ENCODE measurements at places on chromosomes 13 and 19.

DNA sequence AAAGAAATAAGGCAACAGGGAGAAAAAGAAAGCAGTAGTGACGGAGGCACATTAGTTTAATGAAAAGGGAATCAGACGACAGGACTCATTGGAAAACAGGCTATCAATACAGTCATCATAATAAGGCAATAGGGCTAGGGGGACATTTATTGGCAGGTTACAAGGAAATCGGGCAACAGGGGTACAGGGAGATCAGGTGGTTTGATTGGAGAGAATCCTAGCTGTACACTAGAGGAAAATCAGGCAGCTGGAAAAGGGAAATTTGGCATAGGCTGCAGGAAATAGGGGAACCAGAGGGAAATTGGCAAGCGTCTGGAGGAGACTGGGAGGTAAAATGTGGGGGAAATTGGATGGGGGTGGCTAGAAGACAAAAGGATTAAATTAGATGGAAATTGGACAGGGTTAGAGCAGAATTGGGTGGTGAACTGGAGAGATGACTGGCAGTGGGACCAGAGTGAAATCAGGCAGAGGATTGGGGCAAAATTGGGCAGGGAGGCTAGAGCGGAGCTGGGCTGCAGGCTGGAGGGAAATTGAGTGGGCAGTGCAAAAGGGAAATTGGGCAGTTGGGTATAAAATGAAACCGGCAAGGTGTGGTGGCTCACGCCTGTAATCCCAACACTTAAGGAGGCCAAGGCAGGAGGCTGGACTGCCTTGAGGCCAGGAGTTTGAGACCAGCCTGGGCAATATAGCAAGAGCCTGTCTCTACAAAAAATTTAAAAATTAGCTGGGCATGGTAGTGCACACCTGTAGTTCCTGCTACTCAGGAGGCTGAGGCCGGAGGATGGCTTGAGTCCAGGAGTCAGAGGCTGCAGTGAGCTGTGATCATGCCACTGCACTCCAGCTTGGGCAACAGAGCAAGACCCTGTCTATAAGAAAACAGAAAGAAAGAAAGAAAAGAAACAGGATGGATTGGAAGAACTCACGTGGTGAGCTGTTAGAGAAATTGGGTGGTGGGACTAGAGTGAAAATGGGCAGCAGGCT is 7.4 kb downstream of the LRFN3 start:
- no peak for DNase-seq

- no peak for DNase-seq
These were observed 49.2 kb upstream of the ATP12A start for GRCh38 chr13:24630851-24631620.

GRCh38 chr13:55653497-55653896 is 1487.2 kb upstream of the PRR20A start:
- DNase-seq: no peak

- DNase-seq: no peak
These were observed 4.6 kb downstream of the C19orf53 start for GRCh38 chr19:13778847-13779246.

DNA sequence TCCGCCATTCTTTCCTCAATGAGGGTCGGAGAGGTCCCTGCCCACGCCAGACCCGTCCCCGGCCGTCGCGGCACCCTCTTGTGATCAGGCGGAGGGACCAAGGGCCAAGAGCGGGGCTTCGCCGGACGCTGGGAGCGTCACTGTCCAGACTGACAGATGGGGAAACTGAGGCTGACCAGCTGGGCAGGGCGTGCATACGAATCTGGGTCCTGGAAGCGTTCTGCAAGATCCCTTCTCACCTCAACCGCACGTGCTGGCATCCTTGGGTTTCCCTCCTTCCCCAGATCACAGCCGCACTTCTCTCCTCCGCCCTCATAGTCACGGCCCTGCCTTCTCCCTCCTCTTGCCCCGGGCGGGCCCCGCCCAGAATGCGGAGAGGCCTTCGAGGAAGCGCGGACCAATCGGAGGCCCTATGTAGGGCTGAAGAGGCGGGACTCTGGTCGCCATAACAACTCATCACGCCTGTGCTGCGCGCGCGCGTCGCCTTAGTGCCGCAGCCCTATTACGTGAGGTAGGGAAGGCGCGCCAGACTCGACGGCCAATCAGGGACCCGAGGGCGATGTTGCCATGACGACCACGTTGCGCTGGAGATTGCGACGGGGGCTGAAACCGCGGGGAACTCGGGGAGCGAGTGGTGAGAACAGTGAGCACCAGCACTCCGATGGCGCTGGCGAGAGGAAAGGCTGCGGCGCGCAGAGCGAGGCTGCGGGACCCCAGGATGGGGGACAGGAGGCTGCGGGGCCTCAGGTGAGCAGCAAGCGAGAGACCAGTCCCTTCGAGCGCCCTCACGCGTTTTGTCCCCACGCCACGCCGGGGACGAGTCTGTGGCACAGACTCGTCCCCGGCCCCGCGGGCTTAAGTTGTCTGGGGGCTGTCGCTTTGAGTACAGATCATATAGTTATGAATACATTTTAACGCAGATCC is 5.7 kb downstream of the RNF225 start:
- peak; percentile 99 for DNase-seq

- DNase-seq: no peak
These were observed 649.3 kb upstream of the ARGLU1 start for GRCh38 chr13:107217251-107217650.

GRCh38 chr13:94309997-94310855 is 169.3 kb downstream of the DCT start:
- DNase-seq: no peak

GRCh38 chr13:109198585-109198984 is 569.2 kb downstream of the MYO16 start:
- no peak for DNase-seq

- DNase-seq: no peak
These were observed 4.0 kb downstream of the PDS5B start for GRCh38 chr13:32590266-32590665.

DNA sequence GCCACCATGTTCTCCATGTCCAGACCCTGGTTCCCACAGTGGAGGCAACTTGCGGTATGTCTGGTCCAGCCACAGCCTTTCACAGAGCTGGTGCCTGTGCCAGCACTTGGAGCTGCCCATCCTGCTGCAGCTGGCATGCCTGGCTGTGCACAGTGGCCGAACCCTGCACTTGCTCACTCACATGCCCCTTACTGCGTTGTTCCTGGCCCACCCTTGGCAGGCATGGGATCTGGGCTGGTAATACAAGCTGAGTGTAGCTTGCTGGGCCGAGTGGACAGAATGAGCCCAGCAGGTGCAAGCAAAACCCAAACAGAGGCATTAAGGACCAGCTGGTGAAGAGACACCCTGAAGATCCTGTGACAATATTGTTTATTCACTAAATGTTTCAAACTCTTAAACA is 583.9 kb upstream of the SLITRK6 start:
- DNase-seq: no peak

DNA sequence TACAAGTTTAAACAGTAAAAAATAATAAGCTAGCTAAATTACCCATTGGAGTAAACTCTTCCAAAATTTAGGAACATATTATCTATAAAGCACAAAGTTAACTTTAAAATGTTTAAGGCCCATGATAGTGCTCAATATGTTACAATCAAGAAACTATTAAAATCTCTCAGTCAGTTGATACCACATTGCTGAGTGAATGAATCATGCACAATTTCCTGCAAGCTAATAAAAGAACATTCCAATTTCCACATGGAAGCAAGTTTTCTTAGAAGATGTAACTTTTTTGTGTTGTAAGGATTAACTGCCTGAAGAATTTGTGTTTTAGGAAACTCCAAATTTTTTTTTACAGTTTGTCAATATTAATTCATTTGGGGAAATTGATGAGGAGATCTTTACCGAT is 666.6 kb downstream of the SLITRK1 start:
- DNase-seq: no peak

GRCh38 chr13:99320693-99321481 is 13.7 kb upstream of the GPR183 start:
- no peak for DNase-seq

DNA sequence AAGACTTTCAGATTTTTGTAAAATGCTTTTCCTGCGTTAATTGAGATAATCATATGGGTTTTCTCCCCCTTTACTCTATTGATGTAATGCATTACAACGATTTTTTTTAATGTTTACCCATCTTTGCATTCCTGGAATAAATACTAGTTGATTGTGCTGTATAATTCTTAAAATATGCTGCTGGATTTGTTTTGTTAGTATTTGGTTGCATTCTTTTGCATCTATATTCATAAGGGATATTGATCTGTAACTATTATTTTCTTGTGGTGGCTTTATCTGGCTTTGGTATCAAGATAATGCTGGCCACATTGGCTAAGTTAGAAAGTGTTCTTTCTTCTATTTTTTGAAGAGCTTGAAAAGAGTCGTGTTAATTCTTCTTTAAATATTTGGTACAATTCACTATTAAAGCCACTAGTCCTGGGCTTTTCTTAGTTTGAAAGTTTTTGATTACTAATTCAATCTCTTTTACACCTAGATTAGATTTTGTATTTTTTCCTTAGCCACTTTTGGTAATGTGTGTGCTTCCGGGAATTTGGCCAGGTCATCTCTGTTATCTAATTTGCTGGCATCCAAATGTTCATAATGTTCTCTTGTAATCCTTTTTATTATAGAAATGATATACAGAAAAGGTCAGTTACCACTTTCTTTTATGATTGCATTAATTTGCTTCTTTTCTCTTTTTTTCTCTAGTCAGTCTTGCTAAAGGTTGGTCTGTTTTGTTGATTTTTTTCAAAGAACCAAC is 29.8 kb downstream of the KL start:
- no peak for DNase-seq

GRCh38 chr13:21676611-21677021 is 5.7 kb downstream of the FGF9 start:
- no peak for DNase-seq

GRCh38 chr19:23596872-23597271 is 90.1 kb downstream of the ZNF675 start:
- DNase-seq: no peak

- no peak for DNase-seq
These were observed 17.8 kb upstream of the LGALS16 start for GRCh38 chr19:39637891-39638290.

DNA sequence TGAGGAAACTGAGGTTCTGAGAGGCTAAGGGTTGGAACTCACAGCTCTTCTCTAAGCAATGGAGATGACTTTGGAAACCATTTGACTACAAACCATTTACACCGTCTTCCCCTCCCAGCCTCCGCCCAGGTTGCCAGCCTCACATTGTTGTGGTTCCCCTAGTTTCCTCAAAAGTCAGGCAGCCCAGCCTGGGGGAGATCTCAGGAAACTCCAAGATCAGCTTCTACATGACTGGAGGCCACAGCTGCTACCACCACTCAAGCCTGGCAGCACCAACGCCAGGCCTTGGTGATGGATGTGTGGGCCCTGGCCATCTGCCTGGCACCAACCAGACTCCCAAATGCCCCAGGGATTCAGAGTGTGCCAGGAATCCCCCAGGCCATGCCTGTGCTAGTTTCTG is 207.9 kb downstream of the TSHZ3 start:
- DNase-seq: no peak

- DNase-seq: no peak
These were observed 12.9 kb downstream of the CHAF1A start for GRCh38 chr19:4415352-4415751.

DNA sequence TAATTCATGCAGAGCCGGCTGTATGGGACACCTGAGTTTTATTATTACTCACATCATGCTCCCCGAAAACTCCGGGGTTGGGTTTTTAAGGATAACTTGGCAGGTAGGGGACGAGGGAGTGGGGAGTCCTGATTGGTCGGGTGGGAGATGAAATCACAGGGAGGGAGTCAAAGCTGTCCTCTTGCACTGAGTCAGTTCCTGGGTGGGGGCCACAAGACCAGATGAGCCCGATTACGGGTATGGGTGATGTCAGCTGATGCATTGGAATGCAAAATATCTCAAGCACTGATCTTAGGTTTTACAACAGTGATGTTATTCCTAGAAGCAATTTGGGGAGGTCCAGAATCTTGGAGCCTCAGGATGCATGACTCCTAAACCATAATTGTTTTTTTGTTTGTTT is 18.6 kb upstream of the COG3 start:
- DNase-seq: no peak

GRCh38 chr13:48508011-48508410 is 24.9 kb downstream of the RCBTB2 start:
- DNase-seq: no peak

DNA sequence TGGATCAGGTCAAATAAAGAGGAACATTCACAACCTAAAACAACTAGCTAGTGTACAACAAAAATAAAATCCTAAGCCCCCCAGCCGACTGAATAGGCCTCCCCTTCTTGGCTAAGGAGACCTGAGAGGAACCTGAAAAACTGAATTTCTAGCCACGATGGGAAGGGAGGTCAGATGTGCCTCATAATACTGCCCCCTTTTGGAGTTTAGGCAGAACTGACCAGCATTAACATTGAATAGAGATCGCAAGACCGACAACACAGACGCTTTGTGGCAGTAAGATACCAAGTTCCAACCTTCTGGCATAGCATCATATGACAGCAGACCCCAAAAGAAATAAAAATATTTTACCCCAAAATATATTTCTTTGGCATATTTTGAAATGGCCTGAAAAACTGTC is 15.9 kb downstream of the CBY2 start:
- no peak for DNase-seq

- no peak for DNase-seq
These were observed 1.3 kb upstream of the B3GLCT start for GRCh38 chr13:31198519-31198918.

- DNase-seq: no peak
These were observed 36.2 kb downstream of the CLDN10 start for GRCh38 chr13:95588721-95589120.

DNA sequence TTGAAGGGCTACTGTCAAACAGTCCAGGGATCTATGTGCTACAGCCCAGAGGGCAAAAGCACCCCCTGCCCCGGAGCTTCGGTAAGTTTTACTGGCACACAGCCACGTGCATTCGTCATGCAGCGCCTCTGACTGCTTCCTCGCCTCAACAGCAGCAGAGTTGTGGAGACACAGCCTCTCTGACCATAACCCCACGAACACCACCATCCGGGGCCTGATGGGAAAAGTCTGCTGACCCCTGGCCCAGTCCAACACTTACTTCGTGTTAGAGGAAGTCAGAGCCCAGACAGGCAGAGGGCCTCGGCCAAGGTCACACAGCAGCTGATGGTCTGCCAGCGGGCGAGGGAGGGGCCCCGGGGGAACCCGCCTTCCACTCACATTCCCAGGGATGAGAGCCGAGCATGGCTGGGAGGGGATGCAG is 5.1 kb downstream of the CBARP start:
- no peak for DNase-seq

DNA sequence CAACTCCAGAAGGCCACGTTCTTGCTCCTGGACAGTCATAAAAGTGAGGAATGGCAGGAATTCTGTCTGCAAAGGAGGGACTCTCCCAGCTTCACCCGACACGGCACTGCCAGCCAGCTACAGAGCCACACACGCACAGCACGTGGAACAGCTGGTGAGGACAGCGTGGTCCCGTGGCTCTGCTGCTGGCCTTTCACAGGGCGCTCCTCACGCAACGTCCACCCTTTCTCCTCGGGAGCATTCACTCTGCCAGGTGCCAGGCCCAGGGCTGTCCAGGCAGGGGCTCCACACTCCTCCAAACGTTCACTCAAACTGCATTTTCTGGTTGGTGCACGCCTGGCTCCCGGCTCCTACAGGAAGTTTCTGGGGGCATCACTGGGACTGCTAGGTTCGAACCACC is 14.4 kb downstream of the GRTP1 start:
- DNase-seq: no peak
